ENCODE measurements at places on chromosomes 6 and 20. TPM values are rescaled to one million over a fixed set of nuclear protein-coding genes. Genes with fewer than 3 reads are reported as not detected.

FUT9 gene
- total RNA-seq: not detected

RIPOR3 gene
- total RNA-seq: 0.22 TPM

DNA sequence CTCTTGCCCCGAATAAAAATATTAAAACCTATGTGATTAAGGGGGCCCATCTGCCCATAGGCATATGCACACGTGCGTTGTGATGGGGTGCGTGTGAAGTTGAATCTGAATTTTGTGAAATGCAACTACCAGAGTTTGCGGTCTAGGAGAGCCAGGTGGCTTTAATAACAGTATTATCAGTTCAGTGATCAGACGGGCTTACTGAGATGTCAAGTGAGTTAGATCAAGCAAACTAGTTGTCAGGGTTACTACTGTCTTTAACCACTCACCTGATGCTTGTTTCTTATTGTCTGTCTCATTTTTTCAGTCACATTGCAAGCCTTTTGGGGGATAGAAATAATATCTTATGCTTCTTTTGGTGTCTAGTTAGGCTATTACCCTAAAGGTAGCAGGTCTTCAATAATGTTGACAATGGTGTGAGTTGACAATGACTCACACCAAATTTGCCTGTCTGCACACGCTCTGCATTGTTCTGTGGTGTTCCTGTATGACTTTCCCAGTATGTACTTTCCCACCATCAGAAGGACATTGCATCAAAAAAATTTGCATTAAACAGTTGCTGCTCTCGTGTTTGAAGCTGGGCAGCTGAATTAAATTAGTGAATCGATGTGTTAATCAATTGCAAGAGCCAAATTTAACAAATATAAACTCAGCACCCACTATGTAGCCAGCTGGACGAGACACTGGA is 103.1 kb upstream of the NAA20 start:
- H3K27ac ChIP-seq: no peak overlapping the region
- no peaks in the 10 kb centered on the region for H3K27me3 ChIP-seq
- H3K36me3 ChIP-seq: no peaks in the 10 kb centered on the region

DNA sequence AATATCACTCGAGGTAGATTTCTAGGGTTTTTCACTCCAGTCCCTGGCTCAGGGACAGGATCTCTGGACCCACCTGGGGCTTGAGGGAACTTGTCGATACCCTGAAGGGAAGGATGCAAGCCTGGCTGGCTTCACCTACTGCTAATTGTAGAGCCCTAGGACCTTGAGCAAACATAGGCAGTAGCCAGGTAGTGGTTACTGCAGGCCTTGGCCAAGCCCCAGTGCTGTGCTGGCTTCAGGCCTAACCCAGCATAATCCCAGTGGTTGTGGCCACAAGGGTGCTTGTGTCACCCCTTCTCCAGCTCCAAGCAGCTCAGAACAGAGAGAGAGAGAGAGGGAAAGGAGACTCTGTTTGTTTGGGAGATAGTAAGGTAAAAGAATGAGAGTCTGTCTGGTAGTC is 5.8 kb upstream of the MCM9 start:
- no peak for DNase-seq
- no peak overlapping the region for H3K4me3 ChIP-seq
- no peaks in the 10 kb centered on the region for H3K27me3 ChIP-seq
- no peaks in the 10 kb centered on the region for H3K36me3 ChIP-seq
- H3K4me1 ChIP-seq: peaks cover under 1% of the 10 kb centered on the region

- H3K36me3 ChIP-seq: no peaks in the 10 kb centered on the region
- no peak for DNase-seq
- no peak overlapping the region for H3K27ac ChIP-seq
These were observed 51.7 kb upstream of the ADGRF4 start for GRCh38 chr6:47646689-47647088.

GRCh38 chr20:24610341-24611115 is 141.1 kb downstream of the SYNDIG1 start:
- H3K4me3 ChIP-seq: no peak overlapping the region
- H3K27ac ChIP-seq: no peak overlapping the region
- H3K36me3 ChIP-seq: no peaks in the 10 kb centered on the region

- peaks cover 14% of the 10 kb centered on the region for H3K36me3 ChIP-seq
- H3K4me1 ChIP-seq: no peaks in the 10 kb centered on the region
- no peaks in the 10 kb centered on the region for H3K27me3 ChIP-seq
These were observed 12.9 kb upstream of the MROH8 start for GRCh38 chr20:37192137-37192854.

CTAGE9 gene
- not detected for total RNA-seq

DNA sequence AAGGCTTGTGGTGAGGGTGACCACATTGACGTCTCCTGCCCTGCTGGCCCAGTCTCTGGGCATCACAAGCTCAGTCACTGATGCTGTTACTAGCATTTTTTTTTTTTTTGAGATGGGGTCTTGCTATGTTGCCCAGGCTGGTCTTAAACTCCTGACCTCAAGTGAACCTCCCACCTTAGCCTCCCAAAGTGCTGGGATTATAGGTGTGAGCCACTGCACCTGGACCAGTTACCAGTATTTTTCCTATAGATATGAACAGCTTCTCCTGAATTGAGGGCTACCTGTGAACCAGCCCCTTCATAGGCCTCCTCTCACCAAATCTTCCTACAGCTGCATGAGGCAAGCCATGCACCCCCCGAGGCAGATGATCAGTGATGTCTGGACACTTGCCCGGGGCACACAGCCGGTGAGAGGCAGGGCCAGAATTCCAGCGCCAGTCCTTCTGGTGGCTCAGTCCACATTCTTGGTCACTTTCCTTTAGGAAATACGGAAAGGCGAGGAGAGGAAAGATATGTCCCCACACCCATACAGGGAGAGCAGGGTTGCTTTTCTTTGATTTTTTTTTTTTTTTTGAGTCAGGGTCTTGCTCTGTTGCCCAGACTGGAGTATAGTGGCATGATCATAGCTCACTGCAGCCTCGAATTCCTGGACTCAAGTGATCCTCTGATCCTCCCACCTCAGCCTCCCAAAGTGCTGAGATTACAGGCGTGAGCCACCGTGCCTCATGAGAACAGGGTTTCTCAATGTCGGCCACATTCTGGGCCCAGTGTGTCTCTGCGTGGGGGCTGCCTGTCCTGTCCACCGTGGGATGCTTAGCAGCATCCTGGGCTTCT is 50.7 kb downstream of the UBE2V1 start:
- no peaks in the 10 kb centered on the region for H3K36me3 ChIP-seq
- H3K4me1 ChIP-seq: peaks cover 5% of the 10 kb centered on the region
- H3K27me3 ChIP-seq: no peaks in the 10 kb centered on the region
- no peak for DNase-seq
- H3K4me3 ChIP-seq: no peak overlapping the region
- no peak overlapping the region for H3K27ac ChIP-seq

- H3K4me3 ChIP-seq: no peak overlapping the region
- H3K36me3 ChIP-seq: no peaks in the 10 kb centered on the region
- no peaks in the 10 kb centered on the region for H3K4me1 ChIP-seq
- DNase-seq: no peak
These were observed 78.1 kb downstream of the PRSS35 start for GRCh38 chr6:83590416-83590815.

- peaks cover 46% of the 10 kb centered on the region for H3K36me3 ChIP-seq
- no peak overlapping the region for H3K27ac ChIP-seq
- DNase-seq: no peak
- H3K27me3 ChIP-seq: no peaks in the 10 kb centered on the region
These were observed 33.6 kb downstream of the TTI1 start for GRCh38 chr20:37999526-38000263.

HTR1E gene
- not detected for total RNA-seq

DNA sequence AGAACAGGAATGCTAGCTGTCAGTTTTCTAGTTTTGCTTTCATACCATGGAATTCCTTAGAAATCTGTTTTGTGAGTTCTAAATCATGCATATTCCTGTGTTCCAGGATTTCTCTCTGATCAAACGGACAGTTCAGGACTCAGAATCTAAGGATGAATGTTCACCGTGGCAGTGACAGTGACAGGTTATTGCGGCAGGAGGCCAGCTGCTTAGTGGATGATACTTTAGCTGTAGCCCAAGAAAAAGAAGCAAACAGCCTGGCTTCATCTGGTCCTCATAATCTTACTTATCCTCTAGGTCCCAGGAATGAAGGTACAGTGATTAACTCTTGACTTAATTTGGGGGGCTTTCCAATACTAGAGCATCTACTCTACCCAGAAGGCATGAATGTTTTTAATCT is 27.1 kb downstream of the KCTD20 start:
- peaks cover 10% of the 10 kb centered on the region for H3K36me3 ChIP-seq
- H3K4me3 ChIP-seq: no peak overlapping the region
- H3K27me3 ChIP-seq: no peaks in the 10 kb centered on the region
- no peaks in the 10 kb centered on the region for H3K4me1 ChIP-seq

DNA sequence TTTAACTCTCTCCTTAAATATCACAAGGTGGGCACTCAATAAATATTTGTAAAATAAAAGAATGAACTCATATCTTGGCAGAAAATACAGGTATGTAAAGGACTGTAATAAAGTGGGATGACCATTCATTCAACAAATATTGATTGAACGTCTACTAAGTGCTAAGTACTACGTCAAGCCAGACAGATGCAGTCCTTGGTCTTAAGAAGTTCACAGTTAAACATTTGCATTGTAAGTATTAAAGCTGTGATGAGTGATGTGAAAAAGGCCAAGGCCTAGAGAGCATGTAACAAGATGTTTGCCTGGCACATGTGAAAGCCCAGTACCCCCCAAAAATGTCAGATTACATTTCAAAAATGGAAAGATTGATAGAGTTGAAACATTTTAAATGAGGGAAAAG is 130.1 kb upstream of the TMEM170B start:
- no peak overlapping the region for H3K4me3 ChIP-seq
- no peaks in the 10 kb centered on the region for H3K36me3 ChIP-seq
- H3K27ac ChIP-seq: no peak overlapping the region
- DNase-seq: no peak

GRCh38 chr6:57822896-57823358 is 505.5 kb downstream of the PRIM2 start:
- no peaks in the 10 kb centered on the region for H3K36me3 ChIP-seq
- peaks cover 4% of the 10 kb centered on the region for H3K27me3 ChIP-seq
- no peak for DNase-seq
- no peak overlapping the region for H3K27ac ChIP-seq
- no peak overlapping the region for H3K4me3 ChIP-seq

GRCh38 chr20:23291575-23292240 is 58.9 kb upstream of the NXT1 start:
- H3K27me3 ChIP-seq: peaks cover 52% of the 10 kb centered on the region
- no peak for DNase-seq
- H3K4me1 ChIP-seq: no peaks in the 10 kb centered on the region
- no peaks in the 10 kb centered on the region for H3K36me3 ChIP-seq
- H3K27ac ChIP-seq: no peak overlapping the region

- H3K4me3 ChIP-seq: peak overlapping the region; percentile 30
- peaks cover 41% of the 10 kb centered on the region for H3K4me1 ChIP-seq
- no peak for DNase-seq
- H3K36me3 ChIP-seq: no peaks in the 10 kb centered on the region
- H3K27me3 ChIP-seq: no peaks in the 10 kb centered on the region
These were observed 3.3 kb downstream of the MYO6 start for GRCh38 chr6:75752365-75752764.

DNA sequence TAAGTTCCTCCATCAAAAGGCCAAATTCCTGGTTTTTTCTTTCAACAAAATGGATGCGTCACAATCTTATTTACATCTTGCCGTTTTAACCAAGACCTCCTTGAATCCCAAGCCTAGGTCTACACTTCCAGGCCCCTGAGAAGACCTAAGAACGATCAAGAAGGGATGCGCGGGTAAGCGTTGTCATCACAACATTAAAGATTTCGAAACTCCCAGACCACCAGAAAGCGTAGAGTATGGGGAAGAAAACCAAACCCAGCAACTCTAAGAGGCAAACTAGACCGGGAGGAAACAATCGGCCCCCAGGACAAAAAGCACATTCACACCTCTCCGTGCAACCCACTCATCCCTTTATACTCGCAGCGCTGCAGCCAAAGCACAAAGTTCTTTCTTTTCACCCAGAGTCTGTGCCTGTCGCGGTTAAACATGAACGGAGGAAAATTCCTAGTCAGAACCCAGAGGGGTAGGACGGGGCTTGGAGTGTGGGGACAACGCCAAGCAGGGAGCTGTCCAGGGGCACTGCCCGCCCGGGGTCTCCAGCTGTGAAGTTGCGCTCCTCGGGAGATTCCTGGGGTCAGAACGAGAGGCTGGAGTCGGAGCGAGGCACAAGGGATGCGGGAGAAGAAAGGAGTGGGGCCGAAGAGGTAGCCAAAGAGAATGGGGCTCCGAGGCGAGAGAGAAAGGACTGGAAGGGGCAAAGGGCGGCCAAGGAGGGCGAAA is 725 bp downstream of the OSER1 start:
- peak overlapping the region; percentile 94 for H3K27ac ChIP-seq
- peaks cover 48% of the 10 kb centered on the region for H3K4me1 ChIP-seq
- H3K27me3 ChIP-seq: no peaks in the 10 kb centered on the region
- peak overlapping the region; percentile 97 for H3K4me3 ChIP-seq

DNA sequence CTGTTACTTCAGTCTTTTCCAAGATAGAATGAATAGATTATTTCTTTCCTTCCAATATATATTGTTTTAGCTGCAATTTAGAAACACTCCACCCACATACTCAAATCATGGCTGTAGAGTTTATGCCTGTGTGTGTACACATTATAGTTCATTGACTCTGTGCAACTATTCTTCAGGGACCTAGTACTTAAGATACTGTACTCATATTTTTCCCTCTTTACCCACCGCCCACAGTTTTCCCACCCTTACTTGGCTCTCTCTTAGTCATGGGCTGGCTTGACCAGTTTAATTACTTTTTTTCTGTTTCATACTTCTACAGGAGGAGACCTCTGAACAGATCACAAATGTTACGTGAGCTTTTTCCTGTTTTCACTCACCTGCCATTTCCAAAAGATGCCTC is 30.4 kb downstream of the C6orf89 start:
- peaks cover 58% of the 10 kb centered on the region for H3K4me1 ChIP-seq
- H3K27ac ChIP-seq: no peak overlapping the region
- no peaks in the 10 kb centered on the region for H3K27me3 ChIP-seq
- DNase-seq: no peak
- H3K4me3 ChIP-seq: no peak overlapping the region
- H3K36me3 ChIP-seq: peaks cover 6% of the 10 kb centered on the region
